Skeletal muscle cell (primary cell): ENCODE measurements at places on chromosomes 12 and 14.
A peak's percentile ranks its signal among the peaks of the same experiment; 100 is the strongest.

- no peak for DNase-seq
Measured at GRCh38 chr14:69473946-69474345, 10.6 kb upstream of the PLEKHD1 start.

GRCh38 chr12:16506394-16506793, 99.6 kb downstream of the LMO3 start:
- DNase-seq, result no peak

DNA sequence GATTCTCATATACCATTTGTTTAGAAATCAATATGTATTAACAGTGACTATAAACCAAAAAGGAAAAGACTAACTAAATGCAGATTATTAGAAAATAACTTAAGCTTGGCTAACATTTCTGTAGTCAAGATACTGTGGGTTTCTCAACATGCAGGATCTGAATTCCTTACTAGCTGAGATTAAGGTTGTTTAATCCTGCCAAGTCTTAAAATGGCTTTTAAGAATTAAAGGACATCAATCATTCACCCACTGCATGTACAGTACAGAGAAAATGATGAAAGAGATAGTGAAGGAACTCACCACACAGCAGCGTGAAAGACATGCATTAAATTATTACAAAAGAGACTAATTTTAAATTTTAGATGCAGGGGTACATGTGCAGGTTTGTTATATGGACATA, 3.8 kb downstream of the ACSS3 start:
- no peak for DNase-seq

GRCh38 chr12:104877103-104877705, 80.9 kb downstream of the SLC41A2 start:
- no peak for DNase-seq

- no peak for DNase-seq
Measured at GRCh38 chr14:54503486-54503885, 6.2 kb upstream of the CGRRF1 start.

DNA sequence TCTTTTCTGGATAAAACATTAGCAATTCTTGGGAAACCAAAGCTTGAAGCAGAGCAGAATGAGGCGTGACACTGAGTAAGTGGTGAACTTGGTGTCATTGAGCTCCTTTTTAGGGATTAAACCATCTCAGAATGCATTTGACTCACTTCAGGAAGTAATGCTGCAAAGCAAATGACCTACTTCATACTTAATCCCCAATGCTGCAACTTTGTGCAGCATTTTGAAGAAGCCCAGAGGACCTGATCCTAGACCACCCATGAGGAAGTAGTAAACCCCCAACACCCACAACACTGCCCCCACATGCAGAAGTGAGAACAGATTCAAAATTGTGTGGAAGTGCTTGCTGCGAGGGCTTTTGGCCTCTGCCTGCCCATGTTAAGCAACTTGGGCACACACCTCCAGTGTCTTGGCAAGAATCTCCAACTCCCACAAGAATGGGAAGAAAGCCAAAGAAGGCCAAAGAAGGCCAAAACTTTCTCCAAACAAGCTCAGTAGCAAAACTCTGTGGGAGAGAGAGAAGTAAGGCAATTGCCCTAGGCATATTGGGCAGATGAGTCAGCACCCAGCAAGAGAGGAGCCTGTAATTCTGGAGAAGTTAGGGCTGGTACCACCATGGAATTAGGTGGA, 69.2 kb upstream of the ETV6 start:
- DNase-seq, result peak; percentile 92

- DNase-seq, result peak; percentile 49
Measured at GRCh38 chr12:118356809-118357256, 15.9 kb downstream of the TAOK3 start.

GRCh38 chr14:96297000-96297399, 41.0 kb downstream of the BDKRB1 start:
- DNase-seq, result no peak

DNA sequence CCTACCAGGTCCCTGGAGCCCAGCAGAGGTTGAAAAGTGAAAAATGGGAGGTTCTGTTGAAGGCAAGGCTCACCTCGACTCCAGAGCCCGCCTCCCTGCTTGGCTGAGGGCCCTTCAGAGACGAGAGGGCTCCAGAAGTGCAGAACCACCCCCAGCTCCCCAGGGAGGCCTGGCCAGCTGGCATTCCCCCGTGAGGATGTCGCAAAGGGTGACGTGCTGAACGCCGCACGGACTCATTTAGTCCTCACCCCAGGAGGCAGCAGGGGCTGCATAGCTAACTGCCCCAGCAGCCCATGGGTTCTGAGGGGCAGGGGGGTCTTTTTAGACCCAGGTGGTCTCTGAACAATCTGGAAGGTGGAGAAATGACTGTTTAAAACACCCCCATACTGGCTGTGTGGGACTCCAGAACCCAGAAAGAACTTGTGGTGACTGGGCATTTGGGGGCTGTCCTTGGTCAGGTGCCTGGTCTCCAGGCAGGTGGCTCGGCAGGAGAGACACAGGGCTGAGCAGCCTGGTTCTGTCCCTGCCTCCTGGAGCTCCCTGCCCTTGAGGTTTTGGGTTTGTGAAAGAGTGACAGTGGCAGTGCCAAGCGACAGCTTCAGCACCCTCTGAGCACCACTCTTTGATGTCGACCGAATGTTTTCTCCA, 32.0 kb downstream of the ANAPC7 start:
- no peak for DNase-seq

DNA sequence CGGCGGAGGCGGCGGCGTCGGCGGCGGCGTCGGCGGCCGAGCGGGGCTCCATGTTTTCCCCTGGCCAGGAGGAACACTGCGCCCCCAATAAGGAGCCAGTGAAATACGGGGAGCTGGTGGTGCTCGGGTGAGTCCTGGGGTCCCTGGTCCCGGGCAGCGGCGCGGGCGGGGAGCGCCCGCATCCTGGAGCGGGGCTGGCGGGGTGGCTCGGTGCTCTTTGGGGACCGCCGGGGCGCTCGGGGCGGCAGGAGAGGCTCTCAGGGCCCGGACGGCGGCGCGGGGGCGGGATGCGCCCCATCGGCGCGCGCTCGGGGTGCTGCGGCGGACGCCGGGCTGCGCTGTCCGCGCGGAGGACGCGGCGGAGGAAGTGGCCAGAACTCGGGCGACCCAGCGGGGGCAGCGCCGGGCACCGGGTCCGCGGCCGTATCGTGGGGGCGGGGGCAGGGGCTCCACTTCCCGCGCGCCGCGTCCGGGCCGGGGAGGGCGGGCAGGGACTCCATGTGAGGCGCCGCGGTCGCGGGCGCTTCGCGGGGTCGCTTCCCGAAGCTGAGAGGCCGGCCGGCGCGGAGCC, 485 bp downstream of the PELI2 start:
- DNase-seq, result no peak

DNA sequence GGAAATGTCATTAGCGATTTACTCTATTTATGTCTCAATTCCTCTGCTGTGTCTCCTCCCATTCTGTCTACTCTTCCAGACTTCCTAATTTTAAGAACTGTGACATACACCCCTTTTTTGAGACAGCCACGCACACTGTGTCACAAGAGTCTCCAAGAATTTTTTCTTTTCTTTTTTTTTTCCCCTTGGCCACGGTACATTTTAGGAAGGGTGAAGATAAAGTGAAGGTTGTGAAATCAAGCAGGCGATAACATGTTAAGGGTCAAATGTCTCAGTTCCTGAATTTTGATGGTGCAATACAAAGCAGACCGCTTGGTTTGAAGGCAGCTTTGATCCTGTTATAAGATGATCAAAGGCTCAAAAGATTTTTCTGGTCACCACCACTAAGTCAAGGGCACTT, 4.3 kb downstream of the OLR1 start:
- no peak for DNase-seq

- DNase-seq, result no peak
Measured at GRCh38 chr12:79939728-79940310, 4.9 kb upstream of the PPP1R12A start.

- peak; percentile 95 for DNase-seq
Measured at GRCh38 chr12:79127271-79127751, 262.7 kb downstream of the SYT1 start.

GRCh38 chr14:44897845-44898151, 63.9 kb downstream of the KLHL28 start:
- DNase-seq, result no peak

DNA sequence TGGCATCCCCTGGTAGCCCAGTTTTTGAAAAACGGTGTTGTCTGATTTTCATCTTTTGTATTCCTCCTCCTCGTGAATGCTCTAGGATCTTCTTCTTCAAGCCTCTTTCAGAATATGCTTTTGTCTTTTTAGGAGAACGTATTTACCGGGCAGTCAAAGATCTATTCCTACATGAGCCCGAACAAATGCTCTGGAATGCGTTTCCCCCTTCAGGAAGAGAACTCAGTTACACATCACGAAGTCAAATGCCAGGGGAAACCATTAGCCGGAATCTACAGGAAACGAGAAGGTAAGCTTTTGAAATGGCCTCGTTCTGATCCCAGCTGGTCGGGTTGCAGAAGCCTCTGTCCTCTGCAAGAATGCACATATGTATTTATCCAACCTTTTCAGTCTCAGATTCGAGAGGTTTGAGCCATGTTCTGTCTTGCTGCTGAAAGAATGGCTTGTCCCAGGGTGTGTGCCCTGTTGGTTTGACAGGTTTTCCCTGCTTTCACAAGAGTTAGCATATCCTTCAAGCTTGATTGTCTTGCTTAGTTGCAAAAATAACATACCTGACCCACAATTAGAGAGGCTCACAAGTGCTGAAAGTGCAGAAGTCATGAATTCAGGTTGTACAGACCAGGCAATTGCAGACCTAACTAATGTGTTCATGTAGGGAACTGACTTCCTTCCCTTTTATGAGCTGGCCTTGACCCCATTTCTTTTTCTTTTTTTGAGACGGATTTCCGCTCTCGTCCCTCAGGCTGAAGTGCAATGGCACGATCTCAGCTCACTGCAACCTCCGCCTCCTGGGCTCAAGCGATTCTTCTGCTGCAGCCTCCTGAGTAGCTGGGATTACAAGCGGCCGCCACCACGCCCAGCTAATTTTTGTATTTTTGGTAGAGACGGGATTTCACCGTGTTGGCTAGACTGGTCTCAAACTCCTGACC, 6.8 kb downstream of the KMT5A start:
- no peak for DNase-seq

DNA sequence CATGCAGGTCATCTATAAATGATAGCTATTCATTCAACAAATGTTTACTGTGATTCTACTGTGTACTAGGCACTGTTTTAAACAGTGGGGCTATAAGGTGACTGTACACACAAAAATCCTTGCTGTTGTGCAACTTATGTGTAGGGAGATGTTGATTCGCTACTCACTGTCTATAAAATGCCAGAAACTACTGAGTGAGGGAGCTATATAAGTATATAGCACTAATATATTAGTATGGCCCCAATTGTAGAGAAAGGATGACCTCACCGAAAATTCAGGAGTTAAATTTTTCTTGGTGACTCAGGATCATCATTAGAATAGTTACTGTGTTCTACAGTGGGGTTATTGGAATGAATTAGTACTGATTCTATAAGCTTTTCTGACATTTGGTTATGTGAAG, 117.4 kb downstream of the TGFB3 start:
- DNase-seq, result peak; percentile 89

DNA sequence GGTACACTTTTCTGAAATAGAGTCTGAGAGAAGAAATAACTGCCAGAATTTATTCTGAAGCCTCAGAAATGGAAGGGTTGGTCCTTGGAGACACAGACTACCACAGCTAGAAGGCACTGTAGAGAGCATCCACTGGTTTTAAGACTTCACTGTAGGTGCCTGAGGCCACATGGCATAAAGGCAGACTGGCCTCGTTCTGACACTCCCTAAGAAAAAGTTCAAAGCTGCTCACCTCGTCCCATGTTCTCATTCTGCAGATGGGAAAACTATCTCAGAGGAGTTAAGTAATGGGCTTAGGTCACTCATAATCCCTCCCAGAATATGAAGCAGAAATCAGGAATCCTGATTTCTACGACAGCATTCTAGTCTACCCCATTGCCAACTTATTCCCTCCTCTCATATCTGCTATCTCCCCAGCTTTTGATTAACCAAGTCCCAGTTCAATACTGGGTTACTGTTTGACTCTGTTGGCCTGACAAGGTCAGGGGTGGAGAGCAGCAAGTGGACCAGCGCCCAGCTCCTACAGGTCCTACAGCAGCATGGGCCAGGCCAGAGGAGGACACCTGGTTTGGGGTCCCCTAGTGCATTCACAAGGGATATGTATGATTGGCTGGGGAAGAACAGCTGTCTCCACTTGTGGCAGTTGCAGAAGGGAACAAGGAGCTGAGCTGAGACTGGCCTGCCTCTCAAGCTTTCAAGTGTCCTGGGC, 3.7 kb downstream of the ITGA5 start:
- DNase-seq, result no peak

DNA sequence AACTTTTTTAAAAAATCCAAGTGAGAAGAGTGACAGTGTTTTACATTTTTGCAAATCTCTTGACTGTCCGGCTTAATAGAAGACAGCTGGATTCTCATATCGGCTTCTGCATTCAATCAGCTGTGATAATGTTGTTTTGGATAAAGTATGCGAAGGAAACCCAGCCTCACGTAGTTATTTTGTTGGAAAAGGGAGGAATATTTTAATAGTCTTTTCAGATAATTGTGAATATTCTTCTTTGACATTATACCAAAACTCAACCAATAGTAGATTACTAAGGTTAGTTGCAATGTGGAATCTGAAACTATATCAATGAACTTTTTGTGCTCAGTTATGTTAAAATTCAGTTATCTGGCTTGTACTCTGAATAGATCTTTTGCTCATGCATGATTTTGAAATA, 276.5 kb downstream of the ZFP36L1 start:
- no peak for DNase-seq

- no peak for DNase-seq
Measured at GRCh38 chr14:99552572-99553216, 51.3 kb downstream of the CCDC85C start.

- no peak for DNase-seq
Measured at GRCh38 chr14:54048311-54048710, 91.7 kb upstream of the BMP4 start.

- no peak for DNase-seq
Measured at GRCh38 chr14:51116682-51117081, 21.8 kb upstream of the TRIM9 start.

DNA sequence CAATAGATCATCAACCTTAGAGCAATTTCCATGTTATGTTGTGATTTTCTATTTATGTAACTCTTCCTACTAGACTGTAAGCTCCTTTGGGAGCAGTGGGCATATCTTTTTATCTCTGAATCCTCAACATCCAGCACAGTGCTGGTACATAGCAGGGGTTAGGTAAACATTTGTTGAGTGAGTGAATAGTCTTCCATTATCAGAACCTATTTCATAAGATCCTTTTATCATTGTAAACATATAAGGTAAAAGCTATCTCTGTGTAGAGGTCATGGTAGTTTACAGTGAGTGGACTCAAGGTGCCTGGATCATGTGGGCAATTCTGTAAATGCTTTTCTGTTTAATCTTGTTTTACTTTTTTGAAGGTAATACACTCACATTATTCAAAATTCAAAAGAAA, 15.1 kb downstream of the FKBP11 start:
- DNase-seq, result no peak
